ENCODE measurements at places on chromosomes 13 and 19.

DNA sequence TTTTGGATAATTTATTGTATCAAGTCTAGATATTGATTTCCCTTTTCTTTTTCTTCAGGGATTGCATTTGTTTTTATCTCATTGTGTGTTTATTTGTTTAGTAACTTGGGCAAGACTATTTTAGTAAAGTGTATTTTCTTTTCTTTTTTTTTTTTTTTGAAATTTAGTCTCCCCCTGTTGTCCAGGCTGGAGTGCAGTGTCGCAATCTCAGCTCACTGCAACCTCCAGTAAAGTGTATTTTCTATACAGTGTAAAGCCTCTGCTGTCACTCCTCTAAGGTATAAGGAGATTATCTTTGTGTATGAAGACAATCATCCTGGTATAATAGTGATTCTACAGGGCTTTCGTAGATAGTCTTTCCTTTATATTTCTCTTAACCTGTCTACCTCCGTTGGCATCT is 2546.0 kb downstream of the PCDH9 start:
- DNase-seq = no peak

DNA sequence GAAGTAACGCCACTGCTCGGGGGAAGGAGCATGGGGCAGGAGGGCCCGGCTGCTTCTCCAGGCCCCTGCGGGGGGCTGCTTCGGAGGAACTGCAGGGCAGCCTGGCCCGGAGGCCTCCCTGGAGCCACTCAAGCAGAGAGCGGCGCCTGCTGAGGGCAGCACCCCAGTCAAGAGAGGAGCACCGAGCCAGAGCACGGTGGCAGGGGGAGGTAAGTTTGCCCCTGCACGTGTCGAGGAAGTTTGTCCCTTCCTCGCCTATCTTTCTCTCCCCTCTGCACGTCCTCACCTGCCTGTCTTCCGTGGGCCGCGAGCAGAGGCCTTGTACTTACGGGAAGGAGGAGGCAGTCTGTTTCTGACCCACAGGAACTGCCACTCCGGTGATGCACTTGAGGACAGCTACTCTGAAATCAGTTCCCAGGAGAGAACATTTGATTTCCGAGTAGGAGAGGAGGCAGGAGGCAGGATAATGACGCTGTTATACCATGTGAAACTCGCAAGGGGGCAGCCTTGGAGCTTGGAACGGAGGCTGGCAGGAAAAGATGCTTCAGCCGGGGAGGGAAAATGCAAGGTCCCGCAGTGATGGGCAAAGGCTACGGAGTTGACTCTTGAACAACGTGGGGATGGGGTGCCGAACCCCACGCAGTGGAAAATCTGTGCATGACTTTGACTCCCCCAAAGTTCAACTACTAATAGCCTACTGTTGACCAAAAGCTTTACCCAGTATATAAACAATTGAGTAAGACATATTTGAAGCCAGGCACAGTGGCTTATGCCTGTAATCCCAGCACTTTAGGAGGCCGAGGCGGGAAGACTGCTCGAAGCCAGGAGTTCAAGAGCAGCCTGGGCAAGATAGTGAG is 5.0 kb downstream of the FFAR1 start:
- no peak for DNase-seq

DNA sequence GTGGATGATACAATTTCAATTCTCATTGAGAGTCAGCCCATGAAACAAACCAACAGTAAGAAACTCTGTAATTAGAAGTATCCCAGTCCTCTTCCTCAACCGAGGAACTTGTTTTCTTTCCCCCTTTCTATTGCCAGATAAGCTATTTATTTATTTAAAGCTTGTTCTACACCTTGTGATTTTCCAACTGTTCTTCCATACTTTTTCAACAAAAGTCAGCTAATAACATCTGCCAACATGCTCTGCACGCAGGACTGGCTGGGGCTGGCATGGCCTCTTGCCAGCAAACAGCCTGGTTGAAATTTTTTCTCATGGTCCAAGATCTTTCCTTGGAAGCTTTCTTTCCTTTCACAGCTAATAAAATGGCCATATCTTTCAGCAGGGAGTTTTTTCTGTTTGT is 2.9 kb upstream of the IRS2 start:
- no peak for DNase-seq

DNA sequence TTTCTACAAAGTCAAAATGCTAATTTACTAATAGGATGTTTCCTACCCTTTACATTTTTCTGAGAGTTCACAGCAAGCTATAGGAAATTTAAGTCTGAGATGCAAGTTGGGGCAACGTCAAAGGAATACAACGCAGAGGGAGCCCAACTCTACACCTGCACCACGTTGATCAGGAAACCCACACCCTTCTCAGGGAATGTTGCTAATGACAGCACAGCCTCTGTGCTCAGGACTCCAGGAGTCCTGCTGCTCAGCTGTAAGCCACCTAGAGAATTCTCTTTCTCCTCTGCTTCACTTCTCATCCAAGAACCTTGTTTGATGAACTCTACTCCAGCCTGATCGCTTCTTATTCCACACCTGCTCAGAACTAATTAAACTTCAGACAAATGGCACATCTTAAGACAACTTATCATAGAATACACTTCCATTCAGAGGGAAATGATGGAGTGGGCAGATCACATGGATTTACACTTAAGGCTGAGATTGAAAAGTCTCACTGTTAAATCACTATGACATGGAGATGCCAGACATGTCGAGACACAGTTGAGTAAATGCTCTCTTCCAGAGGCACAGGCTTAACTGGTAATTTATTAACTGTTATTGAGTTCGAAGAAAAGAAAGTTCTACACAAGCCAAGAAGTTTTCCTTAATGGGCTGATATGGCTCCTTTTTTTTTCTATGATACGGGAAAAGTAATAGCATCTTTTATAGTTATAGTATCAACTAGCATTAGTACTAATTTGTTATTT is 811.6 kb upstream of the ARGLU1 start:
- no peak for DNase-seq

DNA sequence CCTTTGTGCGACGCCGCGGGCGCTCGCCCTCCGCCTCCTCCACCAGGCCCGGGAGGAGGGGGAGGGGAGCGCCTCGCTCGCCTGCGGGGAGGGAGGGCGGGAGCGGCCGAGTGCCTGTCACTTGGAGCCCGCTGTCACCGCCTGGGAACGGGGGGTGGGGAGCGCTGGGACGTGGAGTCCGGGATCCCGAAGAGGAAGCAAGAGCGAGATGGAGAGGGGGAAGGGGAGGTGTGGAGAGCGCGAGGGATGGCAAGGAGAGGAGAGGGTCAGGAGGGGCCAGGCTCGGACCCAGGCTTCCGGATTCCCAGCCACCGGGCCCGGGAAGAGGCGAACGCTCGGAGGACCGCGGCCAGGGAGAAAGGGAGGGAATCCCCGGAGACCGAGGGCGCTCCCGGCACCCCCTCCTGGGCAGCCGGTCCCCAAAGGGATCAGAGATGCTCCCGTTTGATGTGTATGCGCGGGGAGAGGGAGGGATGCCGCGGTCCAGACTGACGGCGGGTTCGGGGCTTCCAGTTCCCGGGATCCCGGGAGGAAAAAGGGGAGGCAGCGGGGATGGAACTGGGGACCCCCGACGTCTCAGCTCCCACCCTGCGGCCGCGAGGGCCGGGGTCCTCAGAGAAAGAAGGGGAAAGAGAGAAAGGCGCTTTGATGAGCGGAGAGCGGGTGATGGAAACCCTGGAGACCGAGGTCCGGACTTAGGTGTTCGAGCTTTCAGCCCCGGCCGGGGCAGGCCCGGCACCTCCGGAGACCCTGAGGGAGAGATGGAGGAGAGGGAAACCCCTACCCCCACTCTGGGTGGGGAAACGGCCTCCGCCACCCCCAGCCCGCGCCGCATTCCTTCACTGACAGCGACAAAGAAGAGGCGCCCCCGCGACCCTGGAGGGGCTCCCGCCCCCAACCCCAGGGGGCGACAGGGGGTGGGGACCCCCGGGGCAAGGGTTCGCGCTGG is 4.7 kb upstream of the DPF1 start:
- no peak for DNase-seq

- no peak for DNase-seq
These were observed 10.2 kb downstream of the STAP2 start for GRCh38 chr19:4328243-4328990.

GRCh38 chr19:3097442-3097871 is 3.3 kb downstream of the GNA11 start:
- DNase-seq = no peak

DNA sequence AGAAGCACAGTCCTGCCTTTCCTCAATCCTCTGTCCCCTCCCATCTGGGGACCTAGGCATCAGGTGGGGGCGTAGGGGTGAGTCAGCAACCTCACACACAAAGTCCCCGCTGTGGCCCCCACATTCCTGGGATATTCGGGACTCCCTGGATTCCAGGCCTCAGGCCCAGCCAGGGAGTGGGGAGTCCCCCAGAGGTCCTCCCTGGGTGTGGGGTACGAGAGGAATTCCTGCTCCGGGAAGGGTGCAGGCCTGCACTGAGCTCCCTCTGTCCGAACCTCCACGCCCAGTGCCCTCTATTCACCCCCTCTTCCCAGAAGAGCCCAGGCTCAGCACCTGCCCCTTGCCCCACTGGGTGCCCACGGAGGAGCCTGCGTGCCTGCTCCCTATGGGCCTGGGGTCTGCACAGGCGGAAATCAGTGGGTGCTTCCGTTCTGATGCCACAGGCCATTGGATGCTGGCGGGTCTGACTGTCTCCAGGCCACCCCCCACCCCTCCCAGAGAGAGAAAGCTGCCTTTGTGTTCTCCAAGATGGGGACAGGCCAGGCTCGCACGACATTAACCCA is 3.4 kb downstream of the CADM4 start:
- DNase-seq = no peak

DNA sequence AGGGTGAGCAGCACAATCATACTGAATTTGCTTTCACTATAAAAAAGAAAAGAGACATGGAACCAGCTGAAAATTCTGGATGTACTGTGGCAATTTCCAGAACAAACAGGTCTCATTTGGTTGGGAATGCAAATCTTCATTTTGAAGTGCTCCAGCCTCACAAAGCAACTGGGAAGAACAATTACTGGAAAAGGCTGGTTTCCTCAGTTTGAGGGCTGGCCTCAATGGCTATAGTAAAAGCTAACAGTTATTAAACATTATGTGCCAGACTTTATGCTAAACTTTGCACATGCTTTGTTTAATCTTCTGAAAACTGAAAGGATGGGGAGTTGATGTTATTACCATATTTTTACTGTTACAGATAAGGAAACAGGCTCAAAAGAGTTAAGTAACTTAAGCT is 3.0 kb downstream of the OBI1 start:
- DNase-seq = no peak

DNA sequence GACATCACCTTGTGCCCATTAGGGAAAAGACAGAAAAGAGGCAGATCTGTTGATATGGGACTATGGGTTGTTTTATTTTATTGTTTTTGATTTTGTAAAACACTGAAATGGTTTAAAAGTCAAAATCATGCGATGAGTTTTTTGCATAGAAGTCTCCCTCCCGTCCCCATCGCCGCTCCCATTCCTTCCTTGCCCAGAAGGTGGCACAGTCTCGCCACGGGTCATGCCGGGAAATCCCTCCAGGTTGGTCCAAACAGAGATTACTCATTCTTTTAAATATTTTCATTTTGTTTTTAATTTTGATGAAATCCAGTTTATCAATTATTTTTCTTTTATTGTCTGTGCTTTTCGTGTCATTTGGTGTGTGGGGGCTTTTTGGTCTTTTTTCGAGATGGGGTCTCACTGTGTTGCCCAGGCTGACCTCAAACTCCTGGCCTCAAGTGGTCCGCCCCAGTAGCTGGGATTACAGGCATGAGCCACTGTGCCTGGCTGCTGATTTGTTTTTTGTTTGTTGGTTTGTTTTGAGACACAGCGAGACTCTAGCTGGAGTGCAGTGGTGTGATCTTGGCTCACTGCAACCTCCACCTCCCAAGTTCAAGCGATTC is 9.2 kb downstream of the PGPEP1 start:
- no peak for DNase-seq

GRCh38 chr13:102907016-102907756 is 61.4 kb downstream of the ERCC5 start:
- DNase-seq = no peak

Data from cortex of kidney (tissue), 1 donor.